ENCODE measurements at places on chromosomes 3 and 15.

- DNase-seq, result no peak
These were observed 77.4 kb downstream of the PTPRG start for GRCh38 chr3:61638741-61639140.

- DNase-seq, result no peak
These were observed 364.6 kb upstream of the TBL1XR1 start for GRCh38 chr3:177561769-177562392.

GRCh38 chr15:96542130-96542770 lies 211.8 kb downstream of the NR2F2 start:
- no peak for DNase-seq

DNA sequence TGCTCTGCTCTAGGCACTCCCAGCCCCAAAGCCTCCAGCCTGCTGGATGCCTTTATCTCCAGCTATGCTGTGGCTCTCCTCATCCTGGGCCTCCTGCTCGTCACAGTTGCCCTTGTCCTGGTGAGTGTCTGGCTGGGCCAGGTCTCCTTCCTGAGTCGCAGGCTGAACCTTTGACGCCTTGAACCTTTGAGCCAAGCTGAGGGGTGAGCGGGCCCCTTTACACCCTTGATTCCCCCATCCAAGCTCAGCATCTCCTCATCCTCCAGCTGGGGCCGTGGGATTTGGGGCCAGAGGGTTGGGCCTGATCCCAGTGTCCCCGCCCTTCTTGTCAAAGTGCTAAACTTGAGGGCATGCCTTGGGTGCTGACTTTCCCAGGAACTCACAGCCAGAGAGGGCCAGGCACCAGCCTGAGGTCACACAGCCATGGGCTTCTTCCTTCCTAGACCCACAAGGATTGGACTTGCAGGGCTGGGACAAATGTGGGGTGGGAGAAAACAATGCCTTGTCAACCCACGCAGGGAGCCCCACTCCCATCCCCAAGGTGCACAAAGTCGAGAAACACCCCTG lies 137.0 kb downstream of the TBC1D2B start:
- no peak for DNase-seq

DNA sequence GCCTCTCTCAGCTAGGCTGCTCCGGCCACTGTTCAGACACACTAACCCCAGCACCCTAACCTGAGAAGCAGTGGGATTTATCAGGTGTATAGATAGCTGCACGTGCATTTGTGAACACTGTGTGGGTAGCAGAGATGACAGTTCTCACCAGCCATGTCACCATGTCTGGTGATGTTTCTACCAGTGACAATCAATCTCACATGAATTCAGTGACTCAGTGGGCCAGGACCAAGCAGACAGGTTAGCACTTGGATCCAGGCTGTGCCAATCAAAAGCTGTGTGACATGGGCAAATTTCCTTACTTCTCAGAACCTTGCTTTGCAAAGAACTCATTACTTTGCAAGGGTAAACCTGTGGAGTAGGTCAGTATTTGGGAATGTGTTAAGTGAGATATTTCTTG lies 65.3 kb upstream of the GATM start:
- no peak for DNase-seq

- DNase-seq, result no peak
These were observed 360.5 kb downstream of the RSL24D1 start for GRCh38 chr15:54836052-54836795.

DNA sequence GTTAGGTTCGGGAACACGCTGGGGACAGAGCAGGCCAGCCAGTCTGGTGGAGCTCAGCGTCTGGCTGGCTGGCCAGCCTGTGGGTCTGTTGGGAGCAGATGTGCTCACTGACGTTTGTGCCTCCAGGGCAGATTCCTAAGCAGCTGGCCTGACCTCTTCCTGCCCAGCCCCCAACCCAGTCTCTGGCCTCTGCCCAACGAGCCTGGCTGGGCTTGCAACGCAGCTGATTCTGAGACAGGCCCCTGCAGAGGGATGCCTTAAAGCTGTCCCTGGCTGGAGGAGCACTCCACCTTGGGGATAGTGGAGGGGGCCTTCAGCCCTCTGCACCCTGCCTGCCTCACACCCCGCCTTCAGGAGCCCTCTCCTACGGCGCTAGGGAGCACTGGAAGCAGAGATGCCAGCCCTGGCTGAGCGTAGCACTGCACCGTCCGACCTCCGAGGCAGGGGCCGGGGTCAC lies 46.0 kb downstream of the KLF13 start:
- DNase-seq, result no peak

GRCh38 chr15:60682615-60683014 lies 203.7 kb upstream of the ICE2 start:
- DNase-seq, result no peak

GRCh38 chr3:60047426-60048200 lies 997.8 kb upstream of the CFAP20DC start:
- no peak for DNase-seq

DNA sequence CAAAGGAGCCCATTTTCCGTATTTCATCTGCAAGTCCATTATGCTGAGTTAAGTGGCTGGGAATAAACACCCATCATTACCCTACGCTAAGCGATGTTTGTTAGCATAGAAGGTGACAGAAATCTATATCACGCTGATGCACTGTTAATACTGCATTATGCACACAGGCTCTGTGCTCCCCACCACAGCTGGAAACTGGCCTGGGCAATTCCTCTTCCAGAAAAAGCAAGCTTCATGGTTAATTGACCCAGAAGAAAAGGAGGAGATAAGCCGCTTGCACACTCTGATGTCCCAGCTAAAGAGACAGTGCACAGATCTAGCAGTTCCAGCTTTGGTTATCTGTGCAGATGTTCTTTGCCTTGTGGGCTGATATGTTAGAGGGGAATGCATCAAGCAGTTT lies 232.6 kb downstream of the NTRK3 start:
- DNase-seq, result no peak

DNA sequence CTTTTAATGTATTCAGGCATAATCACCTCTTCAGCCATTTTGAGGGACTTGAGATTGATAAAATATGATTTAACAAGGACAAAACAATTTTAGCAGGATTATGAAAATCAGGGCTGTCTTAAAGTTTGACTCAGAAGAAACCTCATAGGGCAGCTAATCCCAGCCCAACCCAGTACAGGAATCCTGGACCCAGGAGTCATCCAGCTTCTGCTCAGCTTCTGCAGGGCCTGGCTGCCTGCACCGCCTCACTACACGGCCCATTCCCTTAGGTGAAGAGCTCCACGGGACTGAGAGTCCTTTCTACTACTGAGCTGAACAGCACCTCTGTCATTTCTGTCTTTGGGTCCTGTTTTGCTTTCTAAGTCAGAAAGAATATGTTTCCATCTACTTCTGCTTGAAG lies 37.5 kb downstream of the ARHGAP31 start:
- DNase-seq, result no peak

DNA sequence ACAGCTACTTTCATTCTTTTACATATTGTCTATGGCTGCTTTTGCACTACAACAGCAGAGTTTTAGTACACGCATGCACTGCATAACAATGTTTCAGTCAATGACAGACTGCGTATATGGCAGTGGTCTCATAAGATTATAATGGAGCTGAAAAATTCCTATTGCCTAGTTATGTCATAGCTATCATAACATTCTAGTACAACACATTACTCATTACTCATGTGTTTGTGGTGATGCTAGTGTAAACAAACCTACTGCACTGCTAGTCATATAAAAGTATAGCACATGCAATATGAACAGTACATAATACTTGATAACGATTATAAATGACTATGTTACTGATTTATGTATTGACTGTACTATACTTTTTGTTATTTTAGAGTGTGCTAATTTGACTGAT lies 47.9 kb downstream of the QTRT2 start:
- DNase-seq, result no peak

GRCh38 chr3:26312816-26313215 lies 309.8 kb upstream of the LRRC3B start:
- no peak for DNase-seq

GRCh38 chr3:111979434-111980038 lies 710 bp downstream of the ABHD10 start:
- no peak for DNase-seq

DNA sequence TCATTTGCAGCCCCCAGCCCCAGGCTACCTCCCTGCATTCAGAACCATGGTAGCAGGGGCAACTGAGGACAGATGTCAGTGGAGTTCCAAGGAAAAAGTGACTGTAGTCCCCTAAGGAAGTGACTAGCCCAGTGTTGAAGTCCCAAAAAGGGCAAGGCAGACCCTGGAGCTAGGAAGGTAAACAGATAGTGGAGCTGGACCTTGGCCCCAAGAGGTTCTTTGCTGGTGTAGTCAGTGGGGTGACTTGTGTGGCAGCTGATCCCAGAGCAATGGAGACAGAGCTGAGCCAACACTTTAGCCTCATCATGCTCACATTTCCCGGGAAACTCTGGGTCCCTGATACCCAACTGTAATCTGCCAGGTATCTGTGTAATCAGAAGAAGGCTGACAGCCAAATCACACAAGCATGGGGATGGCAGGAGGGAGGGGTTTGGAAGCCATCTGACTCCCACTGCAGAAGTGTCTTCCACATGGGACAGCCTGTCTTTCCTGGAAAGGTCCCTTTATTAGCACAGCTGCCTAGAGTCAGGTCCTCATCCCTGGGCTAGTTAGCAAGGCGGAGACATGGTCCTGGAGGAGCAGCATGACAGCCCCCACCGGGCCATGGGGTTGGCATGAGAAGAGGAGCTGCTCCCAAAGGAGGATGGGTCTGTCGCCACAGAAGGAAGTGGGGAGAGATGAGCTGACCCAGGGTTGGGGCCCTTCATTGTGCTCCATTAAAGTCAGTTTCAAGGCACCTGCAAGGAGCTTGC lies 39.8 kb downstream of the PXYLP1 start:
- DNase-seq, result no peak

DNA sequence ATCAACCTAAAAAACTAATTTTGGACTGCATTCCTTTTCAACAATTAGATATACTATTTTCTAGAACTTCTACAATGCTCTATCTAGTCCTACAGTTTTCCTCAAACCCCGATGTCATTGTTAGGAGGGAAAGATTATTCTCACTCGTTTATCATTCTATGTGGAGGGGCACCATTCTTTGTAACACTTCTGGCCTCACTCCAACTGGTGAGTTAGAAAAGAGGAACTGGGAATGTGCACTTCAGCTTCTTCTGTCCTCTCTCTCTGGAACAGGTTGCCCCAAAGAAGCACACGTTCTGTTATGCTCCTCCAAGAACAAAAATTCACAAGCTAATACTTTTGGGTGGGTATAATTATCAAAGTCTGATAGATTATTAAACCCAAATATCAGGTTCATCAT lies 137.9 kb downstream of the UACA start:
- no peak for DNase-seq

DNA sequence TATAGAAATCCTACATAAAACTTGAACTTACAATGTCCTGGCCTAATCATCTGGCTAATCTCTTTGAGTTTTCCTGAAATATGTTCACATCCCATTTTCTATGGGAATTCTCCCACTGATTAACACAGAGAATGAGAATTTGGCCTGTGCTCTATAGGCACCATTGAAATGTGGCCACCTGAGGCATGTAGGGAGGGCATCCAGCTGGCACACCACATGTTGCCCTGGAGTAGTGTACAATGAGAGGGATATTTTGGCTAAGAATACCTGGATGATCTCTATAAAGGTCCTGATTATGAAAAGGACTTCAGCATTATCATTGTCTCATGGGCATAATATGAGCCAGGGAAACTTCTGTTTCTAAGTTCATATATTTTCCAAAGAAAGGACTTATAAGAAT lies 324.0 kb downstream of the ZBTB20 start:
- DNase-seq, result no peak

DNA sequence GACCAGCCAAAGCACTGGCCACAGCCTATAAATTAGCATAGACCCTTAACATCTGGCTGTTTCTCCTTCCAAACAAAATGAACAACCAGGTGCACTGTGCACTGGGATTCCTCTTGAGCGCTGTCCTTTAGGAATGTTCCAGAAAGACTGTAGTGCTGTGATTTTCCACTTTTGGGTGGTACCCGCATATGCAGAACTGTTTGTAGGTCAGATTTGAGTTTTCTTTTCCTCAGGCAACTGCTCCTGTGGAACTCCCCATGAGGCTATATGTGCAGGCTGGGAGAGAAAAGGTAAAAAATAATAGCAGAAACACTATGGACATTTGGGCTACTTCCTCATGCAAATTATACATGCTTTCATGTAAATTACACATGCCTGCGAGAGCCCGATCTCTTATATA lies 139.1 kb downstream of the CHST2 start:
- DNase-seq, result no peak

DNA sequence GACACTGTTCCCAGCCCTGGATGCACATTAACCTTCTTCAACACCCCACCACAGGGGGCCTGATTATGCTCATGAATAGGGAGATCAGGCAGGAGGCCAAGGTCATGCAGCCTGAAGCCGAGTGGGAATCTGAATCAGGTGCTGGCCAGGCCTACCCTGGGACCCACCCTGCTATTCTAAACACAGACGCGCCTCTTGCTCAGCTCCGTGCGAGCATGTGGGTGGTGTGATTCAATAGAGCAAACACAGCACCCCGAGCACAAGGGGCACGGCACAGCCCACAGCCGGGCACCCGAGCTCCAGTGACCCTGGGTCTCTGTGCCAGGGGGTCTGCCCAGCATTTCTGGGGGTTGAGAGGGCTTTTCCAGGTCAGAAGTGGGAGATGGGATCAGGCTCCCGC lies 24.6 kb upstream of the GRIP2 start:
- DNase-seq, result no peak

- no peak for DNase-seq
These were observed 489 bp downstream of the HDGFL3 start for GRCh38 chr15:83207009-83207659.

- no peak for DNase-seq
These were observed 87.5 kb downstream of the ADAMTS17 start for GRCh38 chr15:100254285-100254684.

DNA sequence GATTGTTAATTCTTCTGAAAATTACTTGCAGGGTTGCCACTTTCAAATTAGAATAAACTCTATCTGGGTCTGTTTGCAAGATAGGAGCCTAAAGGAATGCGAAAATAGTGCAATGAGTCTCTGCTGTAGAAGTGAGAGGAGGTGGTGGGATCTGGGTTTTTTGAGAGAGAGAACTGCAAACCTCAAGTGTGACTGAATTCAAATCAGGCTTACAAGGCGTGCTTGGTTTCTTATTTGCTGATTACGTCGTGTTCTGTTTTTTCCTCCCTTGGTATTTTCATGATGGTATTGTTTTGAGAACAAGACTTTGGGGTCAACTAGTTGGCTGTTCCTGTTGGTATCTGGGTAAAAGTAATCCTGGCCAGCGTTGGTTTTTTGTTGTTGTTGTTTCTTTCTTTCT lies 490.9 kb upstream of the CFAP20DC start:
- no peak for DNase-seq

DNA sequence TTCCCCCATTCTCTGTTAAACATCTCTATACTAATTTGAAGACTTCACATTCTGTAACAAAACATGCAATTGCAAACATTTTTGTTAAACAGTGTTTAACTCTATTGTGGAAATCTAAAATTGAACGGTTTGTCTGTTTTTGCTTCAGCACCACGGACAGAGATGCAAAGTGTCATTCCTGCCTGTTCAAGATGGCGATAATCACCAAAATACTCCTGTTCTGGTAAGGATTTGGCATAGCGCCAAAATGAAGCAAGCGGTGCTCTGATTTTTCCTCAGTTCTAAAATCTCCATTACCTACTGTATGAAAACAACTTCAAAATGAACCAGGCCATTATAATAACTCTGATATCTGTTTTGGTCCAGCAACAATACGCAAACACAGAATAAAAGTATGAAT lies 129.7 kb upstream of the TUSC7 start:
- DNase-seq, result no peak

All from stimulated activated CD8-positive, alpha-beta memory T cell treated with anti-CD3 and anti-CD28 coated beads, Interleukin-2, amount 100 ng/mL, for 1 hour (primary cell).